GM13977 (cell line): ENCODE measurements at places on chromosomes 12 and 14.
A peak's percentile ranks its signal among the peaks of the same experiment; 100 is the strongest.

DNA sequence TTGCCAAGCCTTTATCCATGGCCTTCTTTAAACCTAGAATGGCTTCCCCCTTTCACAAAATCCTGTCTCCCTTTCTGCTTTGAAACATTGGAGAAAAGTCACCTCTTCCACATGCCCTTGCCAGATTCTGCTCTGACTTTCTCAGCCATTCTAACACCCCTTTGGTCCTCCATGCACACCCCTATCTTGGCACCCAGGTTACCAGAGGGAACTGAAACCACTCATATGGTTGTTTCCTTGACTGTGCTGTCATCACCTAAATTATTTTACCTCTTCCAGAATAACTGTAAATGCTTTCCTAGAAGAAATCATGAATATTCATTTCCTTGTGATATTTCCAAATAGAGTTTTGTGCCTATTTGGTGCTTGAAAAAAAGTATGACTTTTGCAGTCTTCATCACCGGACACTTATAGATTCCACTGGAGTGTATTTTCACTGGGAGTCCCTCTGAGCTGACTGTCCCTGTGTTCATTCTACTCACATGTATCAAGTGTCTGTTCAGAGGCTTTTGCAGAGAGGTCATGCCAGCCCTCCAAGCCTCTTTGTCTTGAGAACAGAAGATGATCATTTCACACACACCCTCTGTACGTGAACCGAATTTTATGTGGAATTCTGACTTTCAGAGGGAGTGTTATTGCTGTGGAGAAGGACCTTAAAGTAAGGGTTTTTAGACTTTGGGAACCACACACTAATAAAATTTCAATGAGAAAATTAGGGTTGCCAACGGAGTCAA is 74.1 kb downstream of the PLXNC1 start:
- DNase-seq, result no peak

DNA sequence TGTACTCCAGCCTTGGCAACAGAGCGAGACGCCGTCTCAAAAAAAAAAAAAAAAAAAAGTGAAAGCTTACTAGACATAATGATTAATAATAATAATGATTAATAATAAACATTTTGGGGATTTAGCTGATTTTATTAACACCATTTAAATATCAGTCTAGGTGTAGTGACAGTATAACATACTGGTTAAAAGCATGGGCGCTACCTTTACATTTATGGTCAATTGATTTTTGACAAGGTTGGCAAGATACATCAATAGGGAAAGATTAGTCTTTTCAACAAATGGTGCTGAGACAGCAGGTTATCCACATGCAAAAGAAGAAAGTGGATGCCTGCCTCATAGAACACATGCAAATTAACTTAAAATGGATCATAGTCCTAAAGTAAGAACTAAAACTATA is 34.3 kb downstream of the TXNRD1 start:
- DNase-seq, result no peak

- no peak for DNase-seq
Observed at GRCh38 chr12:71766202-71766601, 11.5 kb downstream of the RAB21 start.

DNA sequence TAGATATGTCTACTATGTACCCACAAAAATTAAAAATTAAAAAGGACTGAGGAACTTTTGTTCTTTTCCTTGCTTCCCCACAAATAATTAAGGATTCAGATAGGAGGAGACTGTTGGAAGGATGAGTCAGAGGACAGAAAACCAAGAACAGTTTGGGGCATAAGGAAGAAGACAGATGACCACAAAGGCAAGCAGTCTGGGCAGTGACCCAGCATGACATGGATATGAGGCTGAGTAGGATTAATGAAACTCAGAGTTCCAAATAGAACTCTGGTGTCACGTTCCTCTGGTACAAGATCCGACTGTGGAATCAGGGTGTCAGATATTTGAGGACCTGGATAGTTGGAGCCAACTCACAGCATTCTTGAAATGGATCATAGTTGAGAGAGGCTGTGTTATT is 89.3 kb upstream of the SLC38A4 start:
- no peak for DNase-seq

DNA sequence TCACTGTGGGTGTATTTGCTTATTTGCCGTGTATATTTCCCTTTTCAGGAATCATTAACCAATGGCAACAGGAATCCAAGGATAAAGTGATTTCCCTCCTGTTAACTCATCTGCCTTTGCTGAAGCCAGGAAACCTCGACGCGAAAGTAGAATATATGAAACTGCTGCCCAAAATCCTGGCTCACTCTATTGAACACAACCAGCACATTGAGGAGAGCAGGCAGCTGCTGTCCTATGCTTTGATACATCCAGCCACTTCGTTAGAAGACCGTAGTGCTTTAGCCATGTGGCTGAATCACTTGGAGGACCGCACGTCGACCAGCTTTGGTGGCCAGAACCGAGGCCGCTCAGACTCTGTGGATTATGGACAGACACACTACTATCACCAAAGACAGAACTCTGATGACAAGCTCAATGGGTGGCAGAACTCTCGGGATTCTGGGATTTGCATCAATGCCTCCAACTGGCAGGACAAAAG is 135.1 kb downstream of the SAMD4A start:
- no peak for DNase-seq

DNA sequence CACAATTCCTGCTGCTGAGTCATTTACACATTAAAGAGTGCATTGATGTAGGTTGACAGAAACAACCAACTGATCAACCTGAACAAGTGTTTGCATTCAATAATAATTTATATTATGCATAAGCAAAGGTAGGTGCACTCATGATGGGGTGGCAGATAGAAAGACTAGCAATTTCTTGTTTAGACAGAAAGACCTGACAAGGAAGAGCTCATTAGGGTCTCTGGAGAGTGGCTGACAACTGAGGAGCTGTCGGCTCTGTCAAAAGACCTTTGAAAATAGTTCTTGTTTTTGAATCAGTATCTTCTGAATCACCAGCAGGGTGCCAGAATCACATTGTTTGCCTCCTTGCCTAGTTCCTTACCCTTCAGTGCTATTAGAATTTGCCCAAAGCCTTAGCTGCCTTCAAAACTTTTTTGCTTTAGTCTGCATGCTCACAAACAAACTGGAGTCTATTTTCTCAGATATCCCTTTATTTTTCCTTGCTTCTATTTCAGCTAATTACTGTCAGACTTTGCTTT is 234.7 kb downstream of the BTG1 start:
- DNase-seq, result no peak

DNA sequence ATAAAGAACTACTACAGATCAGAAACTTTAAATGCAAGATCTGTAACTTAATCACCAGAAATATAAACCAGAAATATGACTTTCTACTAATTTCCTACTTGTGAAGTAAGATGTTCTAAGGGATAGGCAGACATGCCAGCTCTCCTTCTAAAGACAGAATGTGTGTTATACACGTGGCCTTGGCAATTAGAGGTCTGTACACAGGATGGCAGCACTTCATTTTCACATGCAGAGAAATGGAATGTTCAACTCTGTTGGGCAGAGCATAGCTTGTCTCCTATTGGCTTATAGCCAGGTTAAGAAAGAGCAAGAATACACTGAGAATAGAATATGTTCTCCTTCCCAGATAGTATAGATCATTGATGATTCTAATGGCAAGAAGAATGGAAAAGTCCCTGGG is 403.8 kb downstream of the DAD1 start:
- DNase-seq, result no peak

- no peak for DNase-seq
Observed at GRCh38 chr12:128603573-128604115, 220.1 kb downstream of the SLC15A4 start.

DNA sequence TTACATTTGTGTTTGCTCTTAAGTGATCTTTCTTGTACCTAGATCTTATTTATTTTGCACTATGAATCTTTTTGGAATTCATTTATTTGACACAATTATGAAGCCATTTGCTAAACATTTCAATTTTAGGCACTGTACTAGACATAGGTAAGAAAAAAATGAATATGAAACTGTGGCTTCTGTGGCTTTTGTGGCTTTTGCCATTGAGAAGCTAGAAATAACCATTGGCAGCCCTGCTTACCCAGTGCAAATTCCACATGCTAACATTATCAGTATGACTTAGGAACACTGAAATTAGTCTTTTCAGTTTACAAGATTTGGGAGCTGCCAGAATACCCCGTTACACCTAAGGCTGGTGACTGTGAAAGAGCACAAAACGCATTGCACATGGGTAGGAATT is 60.1 kb downstream of the FSCB start:
- no peak for DNase-seq

GRCh38 chr12:31297572-31298514 is 28.1 kb downstream of the SINHCAF start:
- DNase-seq, result peak; percentile 22

DNA sequence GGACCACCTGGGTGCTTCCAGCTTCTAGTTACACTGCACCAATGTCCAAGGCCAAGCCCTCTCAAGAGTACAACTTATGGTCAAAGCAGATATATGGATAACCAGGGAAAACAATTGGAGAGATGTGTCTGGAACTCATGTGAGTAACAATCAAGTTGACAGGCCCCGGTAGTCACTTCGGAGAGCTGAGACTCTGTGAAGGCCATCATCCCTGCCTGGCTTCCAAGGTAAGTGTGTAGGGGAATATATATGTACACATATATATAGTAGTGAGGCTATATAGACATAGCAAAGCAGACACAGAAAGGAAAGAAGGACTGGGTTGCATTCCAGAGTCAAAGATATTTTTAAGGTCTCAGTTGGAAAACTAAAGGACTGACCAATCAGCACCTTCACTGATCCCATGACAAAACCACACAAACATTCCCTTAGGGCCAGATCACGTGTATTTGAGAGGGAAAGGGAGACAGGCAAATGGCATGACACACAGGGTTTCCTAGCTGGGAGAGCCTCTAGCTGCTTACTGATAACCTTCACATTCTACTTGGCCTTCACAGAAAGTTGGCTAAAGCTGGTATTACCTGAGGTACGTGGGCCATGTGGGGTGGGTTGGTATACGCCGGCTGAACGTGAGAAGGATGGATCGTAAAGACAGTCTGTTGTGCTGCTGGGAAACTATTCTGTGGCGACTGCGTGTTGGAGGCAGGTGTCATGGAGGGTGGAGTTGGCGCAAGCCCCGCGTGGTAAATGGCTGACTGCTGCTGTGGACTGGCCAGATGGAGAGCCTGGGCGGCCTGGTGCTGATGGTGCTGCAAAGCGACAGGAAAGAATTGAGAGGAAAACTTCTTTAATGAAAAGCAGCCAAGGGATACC is 50.0 kb downstream of the SH2B3 start:
- no peak for DNase-seq

DNA sequence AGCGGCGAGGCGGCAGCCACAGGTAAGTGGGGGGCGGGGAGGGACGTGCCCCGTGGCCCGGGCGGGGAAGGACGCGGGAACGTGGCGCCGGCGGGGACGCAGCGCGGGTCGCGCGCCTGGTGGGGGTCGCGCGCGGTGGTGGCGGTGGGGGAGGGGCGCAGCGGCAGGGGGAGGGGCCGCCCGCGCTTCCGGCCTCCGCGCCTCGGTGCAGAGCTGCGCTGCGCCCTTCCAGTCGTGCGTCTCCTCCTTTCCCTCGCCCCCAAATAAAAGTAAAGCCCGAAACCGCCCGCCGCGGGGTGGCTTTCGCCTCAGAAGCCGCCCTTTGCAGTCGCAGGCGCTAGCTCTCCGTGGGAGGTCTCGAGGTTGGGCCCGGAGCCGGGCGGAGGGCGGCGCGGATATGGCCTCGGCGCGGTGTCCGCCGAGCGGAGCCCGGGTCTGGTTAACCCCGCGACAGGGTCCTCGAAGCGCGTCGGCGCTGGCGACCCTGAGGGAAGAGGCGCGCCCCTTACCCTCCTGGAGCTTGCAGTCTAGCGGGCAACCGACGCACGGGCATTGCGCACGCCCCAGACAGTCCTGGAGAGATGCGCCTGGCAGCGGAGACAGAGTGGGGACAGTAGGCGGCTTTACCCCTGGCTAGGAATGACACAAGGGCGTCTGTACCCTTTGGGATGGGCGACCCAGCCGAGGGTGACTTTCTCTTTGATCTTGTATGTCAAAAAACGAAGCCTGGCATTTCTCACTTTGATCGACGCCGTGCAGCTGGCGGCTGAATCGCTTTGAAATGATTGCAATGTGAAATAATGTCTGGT is 589 bp downstream of the ATF1 start:
- peak; percentile 84 for DNase-seq

DNA sequence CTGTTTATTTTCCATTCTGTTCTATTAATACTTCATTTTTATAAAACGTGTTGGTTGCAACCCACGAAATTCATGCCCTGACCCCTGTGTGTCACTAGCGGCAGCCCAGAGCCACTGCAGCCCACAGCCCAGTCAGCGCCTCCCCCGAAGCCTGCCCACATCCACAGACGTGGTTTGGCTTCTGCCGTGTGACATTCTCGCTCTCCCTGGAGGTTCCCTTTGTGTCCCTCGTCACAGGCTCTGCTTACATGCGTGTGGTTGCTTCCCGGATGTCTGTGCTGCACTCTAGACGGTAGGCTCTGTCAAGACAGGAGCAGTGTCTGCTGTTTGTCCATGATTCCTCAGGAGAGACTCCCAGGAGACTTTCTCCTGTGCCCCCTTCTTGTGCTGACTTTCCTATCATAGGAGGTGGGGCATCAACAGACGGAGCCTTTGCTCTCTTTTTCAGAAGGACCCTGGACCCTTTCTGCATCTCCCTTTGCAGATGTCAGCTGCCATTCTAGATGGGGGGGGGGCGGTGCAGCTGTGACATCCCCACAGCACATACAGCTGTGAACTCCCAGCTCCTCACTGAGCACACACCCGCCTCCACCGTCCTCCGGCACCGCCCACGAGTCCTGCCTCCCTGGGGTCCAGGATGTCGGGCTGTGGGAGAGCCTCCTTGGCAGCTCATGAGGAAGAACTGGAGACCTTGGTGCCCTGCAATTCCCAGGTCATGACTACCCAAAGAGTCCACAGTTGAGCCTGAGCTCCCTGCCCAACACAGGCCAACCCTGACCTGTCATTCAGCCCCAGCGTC is 36.8 kb upstream of the PIWIL1 start:
- DNase-seq, result no peak

DNA sequence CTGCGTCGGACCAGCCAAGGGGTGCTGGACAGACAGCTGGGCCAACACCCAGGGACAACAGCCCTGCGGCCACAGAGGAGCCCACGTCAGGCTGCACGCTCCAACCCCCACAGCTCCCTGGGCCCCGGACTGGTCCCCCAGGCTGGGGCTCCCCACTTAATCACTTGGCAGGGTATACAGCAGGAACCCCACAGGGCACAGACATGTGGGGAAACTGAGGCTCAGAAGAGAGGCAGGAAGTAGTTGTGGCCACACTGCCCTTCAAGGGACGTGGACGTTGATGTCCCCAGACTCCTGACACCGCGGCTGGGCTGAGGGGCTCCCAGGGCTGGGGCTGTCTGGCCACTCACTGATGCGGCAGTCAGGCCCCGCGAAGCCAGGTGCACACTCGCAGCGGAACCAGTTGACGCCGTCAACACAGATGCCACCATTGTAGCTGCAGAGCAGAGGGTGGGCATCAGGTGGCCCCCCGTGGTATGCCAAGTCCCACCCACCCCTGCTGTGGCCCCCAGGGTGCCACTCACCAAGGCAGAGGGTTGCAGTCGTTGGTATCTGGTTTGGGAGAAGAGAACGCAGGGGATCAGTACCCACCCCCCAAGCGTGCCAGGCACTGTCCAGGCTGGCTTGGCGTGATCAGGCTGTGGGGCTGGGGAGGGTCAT is 21.5 kb downstream of the JAG2 start:
- DNase-seq, result no peak
